ENCODE measurements at places on chromosomes 5 and 9.
A peak's percentile ranks its signal among the peaks of the same experiment; 100 is the strongest.

- DNase-seq, result no peak
- no peaks in the 10 kb centered on the region for H3K36me3 ChIP-seq
- H3K27ac ChIP-seq, result no peak overlapping the region
- peaks cover 47% of the 10 kb centered on the region for H3K4me1 ChIP-seq
- H3K4me3 ChIP-seq, result no peak overlapping the region
Observed at GRCh38 chr9:114166614-114167572, 11.6 kb downstream of the COL27A1 start.

DNA sequence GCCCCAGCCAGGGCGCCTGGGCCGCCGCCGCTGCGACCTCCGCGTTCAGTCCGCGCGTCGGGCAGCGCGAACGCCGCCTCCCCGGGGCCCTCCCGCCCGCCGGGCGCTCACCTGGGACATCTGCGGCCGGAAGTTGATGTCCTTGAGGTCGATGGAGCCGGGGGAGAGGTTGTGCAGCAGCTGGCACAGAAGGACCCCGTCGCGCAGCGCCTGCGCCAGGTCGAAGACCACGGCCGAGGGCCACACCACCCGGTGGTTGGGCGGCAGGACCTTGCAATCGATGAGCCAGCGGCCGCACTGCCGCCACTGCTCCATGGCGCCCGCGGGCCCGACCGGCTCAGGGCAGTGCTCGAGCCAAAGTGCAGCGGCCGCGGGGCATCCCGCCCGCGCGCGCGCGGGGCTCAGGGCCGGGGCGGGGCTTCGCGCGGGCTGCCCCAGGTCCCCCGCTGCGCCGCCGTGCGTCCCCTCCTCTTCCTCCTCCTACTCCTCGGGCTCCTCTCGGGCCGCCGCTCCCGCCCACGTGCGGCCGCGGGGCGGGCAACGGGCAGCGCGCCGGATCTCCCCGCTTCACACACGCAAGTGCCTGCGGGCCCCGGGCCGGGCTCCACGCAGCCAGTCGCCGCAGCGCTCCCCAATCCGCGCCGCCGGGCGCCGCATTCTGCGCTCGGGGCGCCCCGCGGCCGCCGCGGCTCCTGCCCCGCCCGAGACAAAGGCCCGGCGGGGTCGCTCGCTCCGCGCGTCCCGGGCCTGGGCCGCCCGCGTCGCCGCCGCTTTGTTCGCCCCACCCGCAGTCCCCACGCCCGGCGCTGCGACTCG lies at the start of gene VAV2:
TSS of gene VAV2 (minus strand) at position 361 of the 816 bp plus-strand sequence. CDS start at position 315, 46 bp downstream.
- H3K27ac ChIP-seq, result peak within 1 kb of the TSS; percentile 93
- H3K27me3 ChIP-seq, result peaks cover 15% of the 10 kb centered on the region
- peak within 1 kb of the TSS; percentile 70 for H3K4me3 ChIP-seq

DNA sequence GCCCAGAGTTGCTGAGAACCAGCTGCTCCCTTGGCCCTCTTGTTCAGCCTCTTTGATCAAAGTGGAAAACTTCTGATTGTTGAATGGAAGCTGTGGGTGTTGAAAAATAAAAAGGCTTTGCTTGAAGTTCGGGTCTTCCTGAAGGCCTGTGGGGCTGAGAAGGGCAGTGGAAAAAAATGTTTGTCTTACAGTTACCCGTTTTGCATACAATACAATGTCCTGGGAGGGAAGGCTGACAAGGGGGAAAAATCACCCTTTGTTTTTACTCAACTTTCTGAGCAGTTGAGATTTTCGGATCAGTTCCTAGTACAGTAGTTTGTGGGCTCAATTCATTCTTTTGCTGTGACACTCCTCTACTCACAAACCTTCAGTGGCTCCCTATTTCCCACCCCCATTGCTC lies 2.1 kb upstream of the TNFSF8 start:
- H3K27me3 ChIP-seq, result peaks cover 76% of the 10 kb centered on the region
- H3K27ac ChIP-seq, result no peak overlapping the region
- H3K36me3 ChIP-seq, result no peaks in the 10 kb centered on the region
- no peak overlapping the region for H3K4me3 ChIP-seq
- H3K4me1 ChIP-seq, result no peaks in the 10 kb centered on the region

DNA sequence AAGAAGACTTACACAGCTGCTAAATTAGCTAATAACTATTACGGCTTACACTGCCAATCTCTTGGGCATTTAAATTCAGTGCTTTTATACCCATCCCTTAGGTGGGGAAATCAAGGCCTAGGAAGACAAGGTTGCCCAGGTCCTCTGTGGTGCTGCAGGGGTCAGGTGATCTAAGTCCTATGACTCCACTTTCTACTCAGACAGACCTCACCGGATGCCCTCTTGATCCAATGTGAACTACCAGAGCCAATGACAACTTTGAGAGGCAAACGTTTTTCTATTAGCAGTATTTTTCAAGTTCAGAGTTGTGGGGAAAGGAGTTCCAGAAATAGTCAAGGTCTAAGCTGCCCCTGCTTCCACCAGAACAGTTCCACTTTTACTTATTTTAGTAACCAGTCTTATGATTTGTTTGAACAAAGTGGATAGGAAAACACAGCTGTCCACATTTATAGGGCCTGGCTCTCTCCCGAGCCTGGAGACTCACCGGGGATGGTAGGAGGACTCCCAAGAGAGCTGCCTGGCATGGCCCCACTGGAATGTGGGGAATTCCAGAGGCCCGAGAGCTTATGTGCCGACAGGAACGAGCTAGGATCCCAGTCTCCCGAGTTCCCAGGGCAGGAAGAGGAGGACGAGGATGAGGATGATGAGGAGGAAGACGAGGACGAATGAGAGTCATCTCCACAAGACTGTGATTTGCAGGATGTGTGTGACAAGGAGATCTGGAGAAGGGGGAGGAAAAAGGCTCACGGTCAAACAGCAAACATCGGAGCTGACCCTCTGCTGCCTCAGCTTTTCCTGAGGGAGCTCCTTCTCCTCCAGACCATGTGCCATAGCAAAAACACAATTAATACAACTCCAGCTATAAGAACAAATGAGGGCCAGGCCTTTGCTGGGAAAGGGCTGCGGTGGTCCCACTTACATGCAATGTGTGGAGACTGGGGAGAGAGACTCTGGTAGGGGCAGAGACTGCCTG lies 16.7 kb downstream of the FAM193B start:
- H3K27ac ChIP-seq, result peak overlapping the region; percentile 79
- H3K4me1 ChIP-seq, result peaks cover 71% of the 10 kb centered on the region
- no peaks in the 10 kb centered on the region for H3K27me3 ChIP-seq
- H3K36me3 ChIP-seq, result peaks cover 50% of the 10 kb centered on the region
- peak; percentile 56 for DNase-seq

- DNase-seq, result no peak
- peak overlapping the region; percentile 71 for H3K4me3 ChIP-seq
- peak overlapping the region; percentile 94 for H3K27ac ChIP-seq
- no peaks in the 10 kb centered on the region for H3K27me3 ChIP-seq
Observed at GRCh38 chr5:68287631-68287975, 72.0 kb downstream of the PIK3R1 start.

DNA sequence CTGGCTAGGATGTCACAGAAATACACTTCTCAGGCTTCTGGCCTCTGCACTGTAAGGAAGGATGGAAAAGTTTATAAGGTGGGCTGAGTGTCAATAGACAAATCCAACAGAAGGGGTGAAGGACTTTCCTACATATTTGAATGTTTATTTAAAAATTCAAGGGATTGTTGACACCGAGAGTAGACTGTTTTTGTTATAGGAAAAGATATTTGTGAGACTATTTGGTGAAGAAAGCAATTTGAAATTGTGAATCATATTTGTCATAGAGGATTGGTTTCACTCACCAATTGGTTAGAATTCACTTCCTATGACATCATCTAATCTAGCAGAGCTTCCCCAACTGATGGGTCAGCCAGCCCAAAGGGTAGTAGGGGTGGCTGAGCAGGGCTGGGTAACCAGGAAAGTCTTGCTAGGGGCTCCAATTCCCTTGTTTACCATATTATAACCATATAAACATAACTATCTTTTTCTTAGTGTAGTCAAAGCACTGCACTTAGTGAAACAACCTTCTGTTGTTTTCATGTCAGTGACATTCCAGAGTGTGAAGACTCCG lies 14.9 kb upstream of the MEGF10 start:
- H3K4me3 ChIP-seq, result no peak overlapping the region
- H3K27ac ChIP-seq, result no peak overlapping the region
- H3K27me3 ChIP-seq, result peaks cover 20% of the 10 kb centered on the region
- H3K36me3 ChIP-seq, result no peaks in the 10 kb centered on the region
- no peaks in the 10 kb centered on the region for H3K4me1 ChIP-seq

GRCh38 chr5:10582512-10582897 lies 18.6 kb downstream of the ANKRD33B start:
- H3K4me1 ChIP-seq, result peaks cover 53% of the 10 kb centered on the region
- H3K36me3 ChIP-seq, result no peaks in the 10 kb centered on the region
- DNase-seq, result no peak
- H3K27ac ChIP-seq, result peak overlapping the region; percentile 43
- no peak overlapping the region for H3K4me3 ChIP-seq

DNA sequence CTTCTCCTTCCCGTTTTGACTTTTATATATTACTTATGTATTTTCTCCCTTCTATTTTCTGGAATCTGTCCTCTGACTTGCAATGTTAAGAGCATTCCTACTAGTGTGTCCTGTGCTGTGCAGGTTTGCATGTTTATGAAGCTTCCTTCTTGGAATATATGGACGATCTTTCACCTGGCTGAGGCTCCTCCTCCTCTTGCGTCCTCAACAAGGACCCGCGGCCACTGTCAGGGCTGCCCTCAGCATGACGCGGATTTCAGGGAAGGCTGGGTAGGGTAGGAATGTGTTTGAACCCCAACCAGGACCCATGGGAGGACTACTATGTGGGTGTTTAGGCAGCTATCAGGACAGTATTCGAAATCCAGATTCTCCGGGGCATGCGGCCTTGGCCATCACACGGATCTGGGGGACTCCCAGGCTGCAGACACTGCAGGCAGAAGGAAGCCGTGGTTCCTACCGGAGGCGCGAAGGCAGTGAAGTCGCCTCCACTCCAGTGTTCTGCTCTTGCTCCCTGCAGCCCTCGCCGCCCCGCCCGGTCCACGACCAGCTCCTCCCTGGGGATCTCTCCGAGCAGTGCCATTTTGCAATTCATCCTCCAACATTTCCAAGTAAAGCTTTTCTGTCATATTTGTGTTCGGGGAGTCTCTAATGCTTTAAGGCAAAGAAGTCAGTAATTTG lies 37.0 kb upstream of the OSMR start:
- DNase-seq, result no peak
- H3K4me3 ChIP-seq, result no peak overlapping the region
- H3K27ac ChIP-seq, result peak overlapping the region; percentile 68
- no peaks in the 10 kb centered on the region for H3K27me3 ChIP-seq
- H3K36me3 ChIP-seq, result no peaks in the 10 kb centered on the region

GRCh38 chr5:156838961-156839360 lies 11.1 kb upstream of the PPP1R2B start:
- no peaks in the 10 kb centered on the region for H3K4me1 ChIP-seq
- H3K36me3 ChIP-seq, result no peaks in the 10 kb centered on the region
- no peak overlapping the region for H3K27ac ChIP-seq
- no peaks in the 10 kb centered on the region for H3K27me3 ChIP-seq

DNA sequence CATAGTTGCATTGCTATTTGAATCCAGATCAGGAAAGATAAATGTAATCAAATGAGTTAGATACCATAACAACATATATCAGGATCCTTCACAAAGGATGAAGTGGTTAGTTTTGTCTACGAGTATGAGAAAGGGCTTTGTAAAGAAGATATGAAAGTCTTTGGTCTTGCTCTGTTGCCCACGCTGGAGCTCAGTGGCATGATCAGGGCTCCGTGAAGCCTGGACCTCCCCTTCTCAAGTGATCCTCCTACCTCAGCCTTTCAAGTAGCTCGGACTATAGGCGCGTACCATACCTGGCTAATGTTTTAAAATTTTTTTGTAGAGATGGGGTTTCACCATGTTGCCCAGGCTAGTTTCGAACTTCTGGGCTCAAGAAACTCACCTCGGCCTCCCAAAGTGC lies 1.8 kb downstream of the SMC5 start:
- H3K27ac ChIP-seq, result peak overlapping the region; percentile 7
- peaks cover 80% of the 10 kb centered on the region for H3K4me1 ChIP-seq
- H3K36me3 ChIP-seq, result peaks cover 23% of the 10 kb centered on the region

GRCh38 chr5:99045871-99046270 lies 117.1 kb upstream of the CHD1 start:
- H3K4me3 ChIP-seq, result no peak overlapping the region
- no peak overlapping the region for H3K27ac ChIP-seq
- no peaks in the 10 kb centered on the region for H3K4me1 ChIP-seq
- no peak for DNase-seq
- H3K27me3 ChIP-seq, result no peaks in the 10 kb centered on the region

GRCh38 chr9:126893079-126893478 lies 21.5 kb upstream of the RALGPS1 start:
- H3K27ac ChIP-seq, result no peak overlapping the region
- no peaks in the 10 kb centered on the region for H3K27me3 ChIP-seq
- H3K36me3 ChIP-seq, result no peaks in the 10 kb centered on the region
- no peak for DNase-seq

DNA sequence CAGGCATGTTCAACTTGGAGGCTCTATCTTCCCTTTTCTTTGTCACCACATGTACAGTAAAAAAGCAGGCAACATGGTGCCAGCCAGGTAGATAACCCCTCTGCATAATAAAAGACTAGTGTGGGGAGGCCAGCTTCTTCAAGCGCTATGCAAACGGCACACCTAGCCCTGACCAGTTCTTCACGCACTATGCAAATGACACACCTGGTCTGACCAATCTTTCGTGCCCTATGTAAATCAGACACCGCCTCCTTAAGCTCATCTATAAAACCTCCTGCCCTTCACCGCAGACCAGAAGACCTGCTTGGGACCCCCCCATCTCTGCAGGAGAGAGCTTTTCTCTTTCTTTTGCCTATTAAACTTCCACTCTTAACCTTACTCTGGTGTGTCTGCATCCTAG lies 28.1 kb upstream of the UGCG start:
- no peaks in the 10 kb centered on the region for H3K4me1 ChIP-seq
- no peak for DNase-seq
- no peaks in the 10 kb centered on the region for H3K27me3 ChIP-seq
- no peak overlapping the region for H3K4me3 ChIP-seq

DNA sequence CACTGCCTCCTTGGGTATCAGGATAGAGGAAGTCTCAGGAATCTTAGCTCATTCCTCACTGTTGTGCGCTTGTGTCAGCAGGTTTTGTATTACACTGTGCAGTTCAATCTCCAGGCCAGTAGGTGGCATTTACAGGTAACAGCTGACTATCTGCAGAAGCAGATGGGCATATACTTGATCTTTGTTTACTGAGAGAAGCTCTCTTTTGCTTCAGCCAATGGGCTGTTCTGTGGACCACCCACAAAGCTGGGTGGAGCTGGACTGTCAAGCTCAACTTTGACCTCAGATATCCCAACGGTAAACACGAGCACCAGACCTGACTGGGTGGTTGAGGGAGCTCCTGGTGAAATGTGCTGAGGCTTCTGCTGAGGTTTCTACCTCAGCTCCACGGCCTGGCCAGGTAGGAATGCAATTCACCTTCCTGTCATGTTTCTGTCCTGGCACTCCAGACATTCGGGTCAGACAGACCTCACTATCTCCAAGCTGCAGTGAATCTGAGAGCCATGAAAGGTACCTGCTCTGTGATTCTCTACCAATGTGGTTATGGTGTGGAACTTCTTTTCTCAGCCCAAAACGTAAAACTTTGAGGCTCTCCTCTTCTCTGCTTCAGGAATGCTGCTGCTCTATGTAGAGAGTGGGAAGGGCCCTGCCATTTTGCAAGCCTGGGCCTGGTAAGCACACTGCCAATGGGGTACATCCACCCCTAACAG lies 167.9 kb upstream of the ACTBL2 start:
- peaks cover 19% of the 10 kb centered on the region for H3K4me1 ChIP-seq
- H3K27ac ChIP-seq, result no peak overlapping the region
- no peak for DNase-seq

GRCh38 chr5:144332265-144332664 lies 161.6 kb downstream of the KCTD16 start:
- H3K27me3 ChIP-seq, result no peaks in the 10 kb centered on the region
- H3K36me3 ChIP-seq, result no peaks in the 10 kb centered on the region
- H3K4me1 ChIP-seq, result no peaks in the 10 kb centered on the region
- DNase-seq, result no peak
- no peak overlapping the region for H3K4me3 ChIP-seq

GRCh38 chr5:175542232-175542965 lies 64.0 kb downstream of the SFXN1 start:
- H3K4me1 ChIP-seq, result peaks cover 13% of the 10 kb centered on the region
- no peaks in the 10 kb centered on the region for H3K36me3 ChIP-seq
- no peak overlapping the region for H3K4me3 ChIP-seq
- no peak overlapping the region for H3K27ac ChIP-seq
- H3K27me3 ChIP-seq, result peaks cover 16% of the 10 kb centered on the region
- DNase-seq, result no peak

Measured in left ventricle myocardium inferior (tissue), 1 donor.